Stimulated activated CD4-positive, alpha-beta T cell treated with anti-CD3 and anti-CD28 coated beads, Interleukin-15, amount 100 ng/mL, for 1 hour (primary cell): ENCODE measurements at places on chromosomes 12 and 14.

- DNase-seq = no peak
These were observed 77.9 kb upstream of the AVPR1A start for GRCh38 chr12:63228853-63229252.

DNA sequence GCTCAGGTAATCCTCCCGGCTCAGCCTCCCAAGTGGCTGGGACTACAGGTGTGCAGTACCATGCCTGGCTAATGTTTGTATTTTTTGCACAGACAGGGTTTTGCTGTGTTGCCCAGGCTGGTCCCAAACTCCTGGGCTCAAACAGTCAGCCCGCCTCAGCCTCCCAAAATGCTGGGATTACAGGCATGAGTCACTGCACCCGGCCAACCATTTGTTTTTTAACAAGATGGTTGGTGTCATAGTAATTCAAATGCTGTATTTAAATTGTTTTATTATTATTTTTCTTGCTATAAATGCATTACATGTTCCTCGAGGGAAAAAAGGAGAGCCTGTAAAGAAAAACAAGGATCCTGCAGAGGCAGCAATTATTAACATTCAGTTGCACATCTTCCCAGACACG, 83.9 kb downstream of the EP400 start:
- DNase-seq = no peak

GRCh38 chr14:95649230-95649629, 37.0 kb upstream of the TCL1B start:
- no peak for DNase-seq

- DNase-seq = no peak
These were observed 460.6 kb downstream of the AACS start for GRCh38 chr12:125525879-125526278.

DNA sequence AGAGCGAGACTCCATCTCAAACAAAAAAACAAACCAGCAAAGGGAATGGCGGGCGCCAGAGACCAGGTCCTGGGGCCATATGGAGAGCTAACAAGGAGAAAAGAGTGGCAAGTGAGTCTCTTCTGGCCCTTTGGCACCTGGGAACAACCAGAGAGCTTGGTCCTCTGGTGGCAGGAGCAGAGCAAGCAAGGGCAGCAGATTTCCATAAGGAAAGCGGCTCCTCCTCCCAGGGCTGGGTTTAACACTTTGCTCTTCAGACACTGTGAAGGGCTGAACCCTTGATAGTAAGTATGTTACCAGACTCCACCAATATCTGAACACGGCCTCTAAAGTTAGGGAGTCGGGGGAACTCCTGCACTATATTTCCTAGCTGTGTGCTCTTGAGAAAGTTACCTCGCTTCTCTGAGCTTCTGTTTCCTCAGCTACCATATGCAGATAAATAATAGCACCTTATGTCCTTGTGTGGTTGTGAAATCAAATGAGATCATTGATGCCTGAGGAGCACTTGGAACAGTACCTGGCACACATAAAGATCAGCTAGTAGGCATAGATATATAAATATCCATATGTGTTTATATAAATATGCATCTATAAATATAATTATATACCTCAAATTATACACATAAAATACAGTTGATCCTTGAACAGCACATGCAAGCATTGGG, 33.4 kb upstream of the PLEKHG6 start:
- DNase-seq = no peak

- DNase-seq = no peak
These were observed 99.0 kb downstream of the C12orf75 start for GRCh38 chr12:105429511-105429910.

GRCh38 chr14:88142997-88143396, 138.1 kb downstream of the GPR65 start:
- no peak for DNase-seq

DNA sequence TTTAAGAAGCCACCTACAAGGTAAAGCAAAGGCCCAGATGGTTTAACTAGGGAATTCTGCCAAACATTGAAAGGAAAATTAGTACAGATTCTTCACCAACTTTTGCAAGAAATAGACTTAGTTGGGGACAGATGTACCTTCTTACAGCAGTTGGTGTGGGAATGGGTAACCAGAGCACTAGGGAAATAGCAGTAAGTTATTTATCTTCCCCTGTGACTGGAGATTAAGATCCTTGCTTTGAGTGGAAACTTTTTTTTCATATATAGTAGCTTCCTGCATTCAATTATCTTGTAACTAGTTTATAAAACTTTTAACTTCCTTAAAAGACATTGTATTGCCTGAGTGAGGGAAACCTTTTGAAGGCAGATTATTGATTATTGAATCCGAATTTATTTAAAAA, 44.2 kb downstream of the ARID2 start:
- no peak for DNase-seq

- no peak for DNase-seq
These were observed 4.7 kb downstream of the FOS start for GRCh38 chr14:75283162-75283832.

DNA sequence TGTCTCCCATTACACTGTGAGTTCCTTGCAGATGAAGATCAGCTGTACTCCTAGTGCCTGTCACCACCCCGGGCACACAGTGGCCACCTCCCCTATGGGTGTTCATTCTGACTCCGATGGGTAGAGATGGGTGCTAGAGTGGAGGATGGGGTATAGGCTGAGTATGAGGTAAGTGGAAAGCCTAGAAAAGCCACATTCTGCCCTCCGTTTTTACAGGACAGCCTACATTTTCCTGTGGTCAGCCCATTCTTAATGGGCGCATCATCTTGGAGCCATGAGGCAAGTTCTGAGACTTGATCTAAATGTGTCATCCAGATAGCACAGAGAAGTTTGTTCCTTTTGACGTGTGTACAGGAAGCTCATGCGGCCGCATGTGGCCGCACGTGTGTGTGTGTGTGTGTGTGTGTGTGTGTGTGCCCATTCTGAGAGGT, 166.7 kb upstream of the HIF1A start:
- DNase-seq = no peak

DNA sequence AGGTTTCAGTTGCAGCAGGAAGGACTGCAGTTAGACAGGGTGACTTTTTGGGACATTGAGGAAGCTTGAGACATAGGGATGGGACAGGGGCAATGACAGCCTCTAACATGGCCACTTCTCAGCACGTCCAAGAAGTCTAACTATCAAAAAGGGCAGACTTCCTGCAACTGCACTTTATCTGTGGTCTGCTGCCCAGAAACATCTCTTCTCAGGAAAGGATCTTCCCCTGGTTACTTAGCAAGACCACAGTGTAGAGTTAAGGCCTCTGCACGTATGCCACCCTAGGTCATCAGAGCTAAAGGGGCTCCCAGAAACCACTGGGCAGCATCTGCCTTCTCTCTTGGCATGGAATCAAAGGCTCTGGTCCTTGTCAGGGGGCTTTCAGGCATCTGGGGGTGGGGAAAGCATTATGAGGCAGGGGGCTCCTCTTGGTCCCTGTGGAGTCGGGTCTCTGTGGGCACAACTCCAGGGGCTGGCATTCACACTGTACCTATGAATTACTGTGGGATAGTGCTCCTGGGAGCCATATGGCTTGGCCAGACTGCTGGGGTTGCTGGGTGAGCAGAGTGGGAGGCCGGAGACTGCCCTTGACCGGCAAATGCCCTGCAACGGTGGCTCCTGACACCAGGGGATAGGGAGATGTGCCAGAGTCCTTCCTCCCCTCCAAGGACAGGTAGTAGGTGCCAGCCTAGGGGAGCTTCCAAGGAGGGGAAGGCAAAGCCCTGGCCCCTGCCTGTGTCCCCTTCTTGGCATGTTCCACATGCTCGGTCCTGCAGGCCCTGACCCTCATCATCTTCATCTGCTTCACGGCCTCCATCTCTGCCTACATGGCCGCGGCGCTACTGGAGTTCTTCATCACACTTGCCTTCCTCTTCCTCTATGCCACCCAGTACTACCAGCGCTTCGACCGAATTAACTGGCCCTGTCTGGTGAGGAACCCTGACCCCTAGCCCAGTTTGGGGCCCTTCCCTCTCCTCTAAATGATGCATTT, 1.0 kb downstream of the CMTM5 start:
- no peak for DNase-seq

DNA sequence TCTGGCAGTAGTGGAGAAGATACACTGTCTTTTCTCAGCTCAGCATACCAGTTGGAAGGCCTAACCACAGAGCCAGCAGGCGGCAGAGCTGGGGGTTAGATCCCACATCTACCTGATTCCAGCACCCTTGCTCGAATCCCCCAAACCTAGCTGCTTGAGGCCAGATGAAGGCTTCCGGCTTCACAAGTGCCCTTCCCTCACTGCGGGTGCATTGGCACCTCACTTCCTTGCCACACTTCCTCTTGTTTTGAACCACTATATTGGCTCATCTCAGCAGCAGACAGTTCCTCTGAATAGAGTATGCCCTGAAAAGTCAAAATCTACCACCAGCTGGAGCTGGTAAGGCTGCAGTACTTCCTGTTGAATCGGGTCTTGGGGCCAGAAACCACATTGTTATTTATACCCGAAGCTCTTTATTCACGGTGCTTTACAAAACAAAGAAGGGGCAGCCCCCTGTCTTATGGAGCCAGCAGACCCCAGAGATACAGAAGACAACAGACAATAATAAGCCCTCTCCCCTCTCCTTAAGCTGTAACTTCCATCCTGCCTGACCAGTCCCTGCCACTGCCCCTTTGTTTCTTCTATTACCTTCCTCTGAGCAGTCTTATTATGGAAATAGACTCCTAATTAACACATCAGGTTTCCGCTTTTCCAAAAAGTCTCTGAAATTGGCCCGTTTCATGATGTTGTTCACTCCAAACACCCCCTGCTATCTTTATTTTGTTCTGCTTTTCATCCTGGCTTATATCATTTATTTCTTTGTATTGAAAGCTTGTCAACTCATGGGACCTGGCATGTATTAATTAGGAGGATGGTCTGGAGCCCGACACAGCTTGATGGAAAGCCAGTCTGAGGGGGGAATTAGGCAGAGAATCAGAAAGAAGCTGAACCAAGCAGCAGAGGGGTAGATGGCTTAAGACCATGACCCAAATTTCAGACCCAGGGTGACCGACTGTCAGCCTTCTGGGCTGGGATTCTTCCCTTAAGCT, 233.5 kb downstream of the EFCAB11 start:
- peak; percentile 27 for DNase-seq

GRCh38 chr14:73027546-73027945, 640 bp upstream of the ZFYVE1 start:
- DNase-seq = no peak
